ENCODE measurements at places on chromosomes 6 and 20.

GRCh38 chr20:574297-574942 lies 30.8 kb upstream of the CSNK2A1 start:
- no peak overlapping the region for H3K4me3 ChIP-seq
- peaks cover 4% of the 10 kb centered on the region for H3K27me3 ChIP-seq
- H3K27ac ChIP-seq: no peak overlapping the region

DNA sequence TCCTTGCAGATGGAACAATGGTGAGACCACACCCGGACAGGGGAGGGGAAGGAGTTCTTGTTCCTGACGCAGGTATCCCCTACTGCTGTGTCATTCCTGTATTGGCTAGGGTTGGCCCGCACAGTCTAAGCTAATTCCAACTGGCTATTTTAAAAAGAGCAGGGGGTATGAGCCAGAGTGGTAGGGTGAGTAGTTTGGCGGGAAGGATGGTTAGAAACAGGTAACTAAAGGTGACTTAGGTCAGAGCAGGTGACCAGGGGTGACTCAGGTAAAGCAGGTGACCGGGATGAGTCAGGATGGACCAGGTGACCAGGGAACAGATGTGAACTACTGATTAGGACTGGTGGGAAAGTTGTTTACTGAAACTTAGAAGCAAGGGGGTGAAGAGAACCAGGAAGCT lies 58.0 kb downstream of the ZNF292 start:
- no peak overlapping the region for H3K4me3 ChIP-seq
- no peak for DNase-seq
- no peaks in the 10 kb centered on the region for H3K27me3 ChIP-seq

DNA sequence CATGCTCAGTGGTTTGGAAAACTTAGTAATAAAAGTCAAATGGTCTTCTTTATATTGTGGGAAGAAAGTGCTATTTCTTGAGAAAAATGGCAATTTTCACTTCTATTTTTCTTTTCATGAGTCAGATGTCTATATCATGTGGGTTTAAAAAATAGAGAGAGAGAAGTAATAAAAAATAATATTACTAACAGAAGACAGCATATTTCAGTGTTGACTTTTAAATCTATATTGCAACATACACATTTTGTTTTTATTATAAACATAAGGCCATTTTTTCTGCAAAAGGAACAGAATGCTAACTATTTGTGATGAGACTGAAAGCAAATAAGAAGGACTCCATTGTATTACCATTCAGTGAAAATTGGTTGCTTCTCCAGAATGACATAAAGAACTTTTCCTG lies 135.1 kb upstream of the CNR1 start:
- no peak for DNase-seq
- H3K4me1 ChIP-seq: no peaks in the 10 kb centered on the region
- no peaks in the 10 kb centered on the region for H3K36me3 ChIP-seq
- H3K27me3 ChIP-seq: no peaks in the 10 kb centered on the region

DNA sequence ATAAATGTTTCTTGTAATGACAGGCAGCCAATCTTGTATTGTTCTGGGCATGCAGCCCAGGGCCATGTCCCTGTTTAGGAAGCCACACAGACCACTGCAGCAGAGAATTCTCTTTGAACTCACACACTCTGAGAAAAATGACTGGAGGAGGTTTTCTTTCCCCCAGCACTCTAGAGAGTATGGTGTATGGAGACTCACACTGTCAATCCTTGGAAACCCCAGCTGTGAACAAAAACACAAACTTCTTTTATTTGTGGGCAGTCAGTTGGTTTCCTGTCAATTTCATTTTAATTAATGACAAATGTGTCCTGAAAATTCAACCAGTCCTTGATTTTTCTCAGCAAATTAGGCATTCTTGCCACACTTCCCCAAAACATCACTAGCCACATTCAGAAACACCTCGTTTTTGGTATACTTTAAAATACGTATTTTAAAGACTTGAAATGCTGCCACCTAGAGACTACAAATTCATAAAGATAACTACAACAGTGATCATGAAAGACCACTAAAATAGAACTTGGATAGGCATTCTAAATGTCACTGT lies 52.9 kb upstream of the UFL1 start:
- H3K27me3 ChIP-seq: no peaks in the 10 kb centered on the region
- DNase-seq: no peak
- peaks cover 16% of the 10 kb centered on the region for H3K4me1 ChIP-seq
- no peak overlapping the region for H3K4me3 ChIP-seq
- H3K36me3 ChIP-seq: no peaks in the 10 kb centered on the region
- H3K27ac ChIP-seq: no peak overlapping the region

GRCh38 chr20:5080384-5080877 lies 39.3 kb downstream of the PCNA start:
- no peak for DNase-seq
- H3K27ac ChIP-seq: no peak overlapping the region
- H3K27me3 ChIP-seq: no peaks in the 10 kb centered on the region
- H3K36me3 ChIP-seq: no peaks in the 10 kb centered on the region
- no peak overlapping the region for H3K4me3 ChIP-seq
- H3K4me1 ChIP-seq: peaks cover 25% of the 10 kb centered on the region

- no peak for DNase-seq
- no peak overlapping the region for H3K27ac ChIP-seq
- H3K4me3 ChIP-seq: no peak overlapping the region
Observed at GRCh38 chr6:122143813-122144601, 255.4 kb upstream of the HSF2 start.

DNA sequence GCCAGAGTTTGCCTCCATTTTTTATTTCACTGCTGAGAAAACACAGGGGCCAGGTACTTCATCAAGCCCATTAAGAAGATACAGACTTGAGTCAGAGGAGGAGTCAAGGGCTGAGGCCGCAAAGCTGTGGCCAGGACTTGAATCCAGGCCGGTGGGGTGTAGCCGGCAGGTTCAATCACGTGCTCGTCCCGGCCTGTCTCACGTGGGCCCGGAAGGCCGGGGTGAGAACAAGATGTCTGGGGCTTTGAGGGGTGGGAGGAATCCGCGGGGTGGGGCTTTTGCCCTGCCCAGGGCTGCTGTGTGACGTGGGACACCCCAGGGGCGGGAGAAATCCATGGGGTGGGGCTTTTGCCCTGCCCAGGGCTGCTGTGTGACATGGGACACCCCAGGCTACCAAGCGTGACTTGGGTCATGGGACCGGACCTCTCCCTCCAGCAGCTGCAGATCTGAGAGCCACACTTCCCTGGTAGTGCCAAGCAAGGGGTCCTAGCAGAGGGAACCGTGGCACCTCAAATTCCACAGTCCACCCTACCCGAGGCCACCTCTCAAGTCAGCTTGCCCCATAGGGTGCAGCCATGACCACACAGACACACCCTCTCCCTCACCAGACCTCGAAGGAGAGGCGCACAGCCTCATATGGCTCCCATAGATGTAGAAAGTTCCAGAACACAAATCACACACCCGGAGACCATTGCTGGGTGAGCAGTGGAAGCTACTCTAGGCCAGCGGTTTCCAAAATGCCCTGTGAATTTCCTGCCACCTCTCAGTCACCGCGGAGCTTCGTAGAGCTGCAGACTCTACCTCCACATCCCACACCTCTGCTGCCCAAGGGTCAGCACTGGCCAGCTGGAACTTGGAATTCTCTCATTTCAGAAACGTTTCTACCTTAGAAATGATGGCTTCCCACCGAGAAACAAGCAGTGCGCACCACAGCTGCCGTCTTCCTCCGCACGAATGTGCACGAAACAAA lies 156.1 kb downstream of the DLL1 start:
- no peak for DNase-seq
- no peaks in the 10 kb centered on the region for H3K36me3 ChIP-seq
- H3K4me3 ChIP-seq: no peak overlapping the region
- H3K27ac ChIP-seq: no peak overlapping the region

- no peaks in the 10 kb centered on the region for H3K4me1 ChIP-seq
- no peaks in the 10 kb centered on the region for H3K36me3 ChIP-seq
- no peak for DNase-seq
- H3K27ac ChIP-seq: no peak overlapping the region
- no peak overlapping the region for H3K4me3 ChIP-seq
Observed at GRCh38 chr6:163836876-163837690, 422.6 kb downstream of the QKI start.

- no peak for DNase-seq
- H3K4me1 ChIP-seq: no peaks in the 10 kb centered on the region
- no peaks in the 10 kb centered on the region for H3K36me3 ChIP-seq
- no peak overlapping the region for H3K4me3 ChIP-seq
- no peak overlapping the region for H3K27ac ChIP-seq
Observed at GRCh38 chr6:127550403-127550802, 26.6 kb upstream of the C6orf58 start.

DNA sequence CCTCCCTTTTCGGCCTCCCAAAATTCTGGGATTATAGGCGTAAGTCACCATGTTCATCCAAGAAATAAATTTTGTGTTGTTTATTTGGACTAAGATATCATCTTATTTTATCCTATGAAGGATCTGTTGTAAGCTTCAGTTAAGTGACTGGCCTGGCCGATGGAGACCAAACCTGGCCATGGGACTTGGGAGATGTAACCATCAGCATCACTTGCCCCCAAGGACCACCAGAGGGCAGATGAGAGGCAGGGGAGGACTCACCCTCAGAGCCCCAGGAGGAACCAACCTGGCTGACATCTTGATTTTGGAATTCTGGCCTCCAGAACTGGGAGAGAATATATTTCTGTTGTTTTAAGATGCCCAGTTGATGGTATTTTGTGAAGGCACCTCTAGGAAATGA lies 266.7 kb downstream of the CDH26 start:
- DNase-seq: no peak
- no peaks in the 10 kb centered on the region for H3K36me3 ChIP-seq
- no peaks in the 10 kb centered on the region for H3K4me1 ChIP-seq
- no peak overlapping the region for H3K4me3 ChIP-seq
